ENCODE measurements at places on chromosomes 13 and 19.
A peak's percentile ranks its signal among the peaks of the same experiment; 100 is the strongest.

- peaks cover 15% of the 10 kb centered on the region for H3K4me1 ChIP-seq
- no peaks in the 10 kb centered on the region for H3K27me3 ChIP-seq
- no peak overlapping the region for H3K4me3 ChIP-seq
- no peak for DNase-seq
Observed at GRCh38 chr13:20521364-20522115, 4.1 kb downstream of the CRYL1 start.

DNA sequence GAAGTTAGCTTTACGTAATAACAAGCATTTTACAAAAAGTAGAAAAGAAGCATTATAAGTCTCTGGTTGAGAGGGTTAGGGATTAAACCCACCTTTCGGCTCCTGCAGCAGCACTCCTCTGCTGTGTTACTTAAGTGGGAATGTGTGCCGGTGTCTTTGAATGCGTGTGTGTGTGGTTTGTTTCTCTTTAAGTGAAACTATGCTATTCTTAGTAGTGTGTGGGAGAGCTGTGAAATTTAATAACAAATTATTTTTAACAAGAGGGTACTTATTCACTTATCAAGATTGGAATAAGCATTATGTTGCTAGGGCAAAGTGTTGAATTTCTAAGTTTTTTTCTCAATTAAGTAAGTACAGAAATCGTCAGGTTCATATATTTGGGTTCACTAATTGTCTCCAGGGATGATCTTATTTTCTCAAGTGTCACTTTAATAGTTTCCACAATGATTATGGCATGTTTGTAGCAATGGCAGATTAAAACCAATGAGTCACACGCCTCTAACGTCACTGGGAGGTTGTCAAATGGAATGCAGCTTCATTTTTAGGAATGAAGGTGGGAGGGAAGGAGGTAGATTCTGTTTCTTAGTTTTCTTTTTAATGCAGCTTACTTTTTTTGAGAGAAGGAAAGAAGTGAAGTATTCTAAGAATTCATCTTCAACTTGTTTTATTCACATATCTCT, 151.3 kb downstream of the LMO7 start:
- no peaks in the 10 kb centered on the region for H3K27me3 ChIP-seq
- H3K4me3 ChIP-seq, result no peak overlapping the region

- peak overlapping the region; percentile 7 for H3K27ac ChIP-seq
- DNase-seq, result no peak
- peaks cover 76% of the 10 kb centered on the region for H3K4me1 ChIP-seq
- peak overlapping the region; percentile 1 for H3K4me3 ChIP-seq
- H3K36me3 ChIP-seq, result peaks cover 8% of the 10 kb centered on the region
Observed at GRCh38 chr13:46647512-46648065, 94.6 kb downstream of the LRCH1 start.

GRCh38 chr19:31955061-31955460, 390.3 kb upstream of the ZNF507 start:
- no peak overlapping the region for H3K27ac ChIP-seq
- no peaks in the 10 kb centered on the region for H3K27me3 ChIP-seq
- H3K36me3 ChIP-seq, result no peaks in the 10 kb centered on the region

Measured in activated B cell treated with CpG ODN at 0.5 μM for 24 hours (primary cell).